Stimulated activated CD4-positive, alpha-beta T cell treated with anti-CD3 and anti-CD28 coated beads, TNF-alpha, amount 100 ng/mL, for 48 hours (primary cell): ENCODE measurements at places on chromosomes 3 and 15.

DNA sequence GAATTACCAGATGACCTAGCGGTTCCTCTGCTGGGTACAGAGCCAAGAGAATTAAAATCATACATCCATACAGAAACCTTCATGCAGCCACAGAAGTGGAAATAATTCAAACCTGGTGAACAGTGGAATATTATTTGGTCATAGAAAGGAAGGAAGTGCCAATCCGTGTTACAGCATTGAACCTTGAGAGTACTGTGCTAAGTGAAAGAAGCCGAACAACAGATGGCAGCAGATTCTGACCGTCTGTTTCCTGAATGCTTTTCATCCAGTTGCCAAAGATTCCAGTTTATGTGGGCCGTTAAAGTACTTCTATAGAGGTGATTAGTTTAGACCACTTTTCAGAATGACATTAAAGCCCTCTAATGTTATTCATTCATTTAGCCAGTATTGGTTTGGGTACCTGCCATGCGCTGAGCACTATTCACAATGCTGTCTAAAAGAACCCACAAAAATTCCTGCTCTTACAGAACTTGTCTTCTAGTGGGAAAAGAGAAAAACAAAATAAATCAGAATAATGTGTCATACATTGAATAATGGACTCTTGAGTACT, 45.8 kb upstream of the SENP5 start:
- no peak for DNase-seq

- no peak for DNase-seq
These were observed 12.9 kb downstream of the GPR87 start for GRCh38 chr3:151303751-151304150.

GRCh38 chr3:196620161-196620604, 19.3 kb upstream of the NRROS start:
- DNase-seq = no peak

GRCh38 chr15:65175511-65175910, 9.6 kb downstream of the CLPX start:
- DNase-seq = no peak
